ENCODE measurements at places on chromosomes 1 and 21.

DNA sequence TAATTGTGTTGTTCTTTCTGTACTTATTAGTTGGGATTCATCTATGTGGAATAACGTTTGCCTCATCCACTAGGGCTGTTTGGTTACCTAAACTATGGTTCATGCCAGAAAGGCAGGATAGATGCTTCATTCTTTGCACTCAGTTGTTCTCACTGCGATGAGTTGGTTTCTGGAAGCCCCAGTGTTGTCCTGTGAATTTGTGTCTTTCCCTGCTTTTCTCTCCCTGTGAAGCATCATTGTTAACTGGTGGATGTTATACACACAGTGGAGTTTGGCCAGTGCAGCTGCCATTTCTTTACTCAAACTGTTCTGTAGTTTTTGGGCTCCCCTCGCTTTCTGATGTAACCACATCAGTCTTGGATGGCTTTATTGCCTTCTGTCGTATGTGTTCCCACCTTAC, 143.6 kb upstream of the COL6A1 start:
- H3K4me3 ChIP-seq = no peak overlapping the region
- no peak overlapping the region for H3K27ac ChIP-seq
- H3K4me1 ChIP-seq = no peaks in the 10 kb centered on the region
- no peaks in the 10 kb centered on the region for H3K36me3 ChIP-seq

DNA sequence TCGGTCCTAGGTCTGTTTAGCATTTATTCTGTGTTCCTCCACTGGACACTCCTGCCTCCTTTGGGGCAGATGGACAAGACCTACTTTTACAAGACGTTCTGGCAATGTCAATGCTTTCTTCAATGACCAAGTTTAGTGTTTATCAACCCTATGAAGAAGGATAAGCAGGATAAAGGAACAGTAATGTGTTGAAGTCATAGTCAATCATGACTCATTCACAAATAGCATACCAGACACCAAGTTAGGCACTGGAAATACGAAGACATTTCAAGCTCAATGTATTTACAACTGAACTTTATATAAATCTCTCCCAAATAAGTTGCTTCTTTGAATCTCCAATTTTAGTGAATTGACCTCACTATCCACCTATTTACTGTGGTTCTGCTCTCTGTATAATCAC, 4.8 kb upstream of the SLC35D1 start:
- no peak overlapping the region for H3K4me3 ChIP-seq
- no peaks in the 10 kb centered on the region for H3K36me3 ChIP-seq
- no peak for DNase-seq
- H3K27me3 ChIP-seq = no peaks in the 10 kb centered on the region
- no peak overlapping the region for H3K27ac ChIP-seq

DNA sequence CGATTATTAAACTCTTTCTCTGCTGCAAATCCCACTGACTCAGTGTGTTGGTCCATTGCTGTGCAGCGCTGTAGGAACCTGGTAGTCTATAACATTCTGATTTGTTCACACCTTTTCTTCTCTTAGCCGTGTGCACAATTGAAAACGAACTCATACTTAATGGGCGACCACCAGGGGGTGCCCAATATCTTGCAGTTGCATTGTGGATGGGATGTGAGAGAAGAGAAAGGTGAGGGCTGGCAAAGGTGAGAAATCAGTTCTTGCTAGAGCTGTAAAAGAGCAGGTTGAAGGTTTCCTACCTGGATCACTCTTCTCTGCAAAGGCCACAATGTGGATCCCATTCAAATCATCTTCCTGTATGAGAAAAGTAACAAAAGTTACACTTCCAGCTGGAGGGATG, 51.0 kb downstream of the CASQ2 start:
- no peaks in the 10 kb centered on the region for H3K36me3 ChIP-seq
- peak; percentile 19 for DNase-seq
- no peaks in the 10 kb centered on the region for H3K27me3 ChIP-seq
- no peak overlapping the region for H3K4me3 ChIP-seq

- DNase-seq = no peak
- H3K4me3 ChIP-seq = no peak overlapping the region
- no peaks in the 10 kb centered on the region for H3K27me3 ChIP-seq
These were observed 56.9 kb downstream of the PROX1 start for GRCh38 chr1:214044438-214045214.

- no peak overlapping the region for H3K27ac ChIP-seq
- no peaks in the 10 kb centered on the region for H3K27me3 ChIP-seq
- peaks cover 40% of the 10 kb centered on the region for H3K4me1 ChIP-seq
These were observed 63.7 kb downstream of the MACF1 start for GRCh38 chr1:39268112-39268581.

- DNase-seq = no peak
- no peak overlapping the region for H3K4me3 ChIP-seq
- H3K4me1 ChIP-seq = no peaks in the 10 kb centered on the region
These were observed 232.7 kb downstream of the KCNJ6 start for GRCh38 chr21:37683396-37684114.

DNA sequence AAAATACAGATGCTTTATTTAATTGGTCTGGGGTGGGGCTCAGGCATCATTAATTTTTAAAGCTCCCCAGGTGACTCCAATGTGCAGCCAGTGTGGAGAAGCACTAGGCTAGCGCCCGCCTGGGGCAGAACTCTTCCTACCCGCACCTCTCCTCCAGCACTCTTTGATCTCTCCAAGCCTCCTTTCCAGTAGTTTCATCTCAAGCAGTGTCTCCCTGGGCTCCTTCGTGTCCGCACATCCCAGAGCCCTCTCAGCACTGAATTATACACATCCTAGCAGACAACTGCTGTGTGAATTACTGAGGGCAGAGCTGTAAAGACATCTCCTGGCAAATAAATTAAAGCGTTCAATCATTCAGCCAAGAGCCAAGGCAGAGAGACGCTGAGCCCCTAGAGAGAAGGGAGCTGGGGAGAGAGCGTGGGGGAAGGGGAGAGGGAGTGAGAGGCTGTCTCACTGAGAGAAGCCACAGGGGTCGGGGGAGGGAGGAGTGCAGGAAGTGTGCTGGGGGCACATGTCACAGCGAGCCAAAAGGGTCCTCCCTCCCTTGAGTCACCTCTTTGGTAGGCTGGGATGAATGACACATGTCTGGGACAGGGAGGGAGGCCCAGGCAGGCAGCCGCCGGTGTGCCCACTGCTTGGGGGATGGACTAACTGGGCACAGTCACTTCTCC, 21.0 kb upstream of the PARP1 start:
- peaks cover 40% of the 10 kb centered on the region for H3K4me1 ChIP-seq
- no peak for DNase-seq
- H3K36me3 ChIP-seq = no peaks in the 10 kb centered on the region
- no peak overlapping the region for H3K27ac ChIP-seq
- no peaks in the 10 kb centered on the region for H3K27me3 ChIP-seq

DNA sequence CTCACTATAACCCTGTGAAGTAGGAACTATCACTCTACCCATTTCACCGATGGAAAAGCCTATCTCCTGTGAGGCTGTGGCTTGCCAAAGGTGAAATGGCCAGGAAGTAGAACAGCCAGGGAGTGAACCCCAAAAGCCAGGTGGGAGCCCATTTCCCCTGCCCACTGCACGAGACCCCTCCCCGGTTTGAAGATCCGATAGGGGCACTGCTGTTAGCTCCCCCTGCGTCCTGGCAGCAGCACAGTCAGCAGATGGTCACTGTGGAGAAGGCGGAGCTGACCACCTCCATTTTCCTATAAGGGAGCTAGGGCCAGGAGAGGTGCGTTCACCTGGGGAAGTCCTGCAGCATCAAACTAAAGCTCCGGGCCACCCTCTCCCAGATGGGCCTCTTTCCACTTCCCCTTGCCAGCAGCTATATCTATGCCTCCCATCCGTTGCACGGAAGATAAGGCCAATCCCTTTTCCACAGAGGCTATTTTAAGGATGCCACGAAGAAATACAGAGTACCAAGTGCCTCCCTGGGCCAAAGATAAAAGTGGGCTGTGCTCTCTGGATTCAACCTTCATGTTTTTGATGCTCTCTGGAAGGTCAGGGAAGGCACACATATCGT, 7.8 kb downstream of the ERG start:
- no peaks in the 10 kb centered on the region for H3K36me3 ChIP-seq
- peaks cover 3% of the 10 kb centered on the region for H3K27me3 ChIP-seq
- H3K4me3 ChIP-seq = no peak overlapping the region
- H3K27ac ChIP-seq = no peak overlapping the region

DNA sequence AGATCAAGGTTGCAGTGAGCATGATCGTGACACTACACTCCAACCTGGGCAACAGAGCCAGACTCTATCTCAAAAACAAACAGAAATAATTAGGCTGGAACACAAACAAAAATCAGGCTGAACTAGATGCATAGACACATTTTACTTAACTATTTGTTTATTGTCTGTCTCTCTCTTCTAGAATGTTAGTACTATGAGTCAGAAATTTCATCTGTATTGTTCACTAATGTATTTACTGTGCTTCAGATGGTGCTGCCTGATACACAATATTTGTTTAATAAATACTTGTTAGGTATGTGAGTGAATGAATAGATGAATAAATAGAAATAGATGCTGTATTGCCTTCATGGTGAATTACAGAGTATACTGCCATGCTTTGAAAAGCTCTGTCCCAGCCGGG, 6.0 kb upstream of the LIN28A start:
- no peak for DNase-seq
- H3K36me3 ChIP-seq = no peaks in the 10 kb centered on the region
- H3K4me3 ChIP-seq = no peak overlapping the region
- peaks cover 14% of the 10 kb centered on the region for H3K4me1 ChIP-seq
- peaks cover 15% of the 10 kb centered on the region for H3K27me3 ChIP-seq

DNA sequence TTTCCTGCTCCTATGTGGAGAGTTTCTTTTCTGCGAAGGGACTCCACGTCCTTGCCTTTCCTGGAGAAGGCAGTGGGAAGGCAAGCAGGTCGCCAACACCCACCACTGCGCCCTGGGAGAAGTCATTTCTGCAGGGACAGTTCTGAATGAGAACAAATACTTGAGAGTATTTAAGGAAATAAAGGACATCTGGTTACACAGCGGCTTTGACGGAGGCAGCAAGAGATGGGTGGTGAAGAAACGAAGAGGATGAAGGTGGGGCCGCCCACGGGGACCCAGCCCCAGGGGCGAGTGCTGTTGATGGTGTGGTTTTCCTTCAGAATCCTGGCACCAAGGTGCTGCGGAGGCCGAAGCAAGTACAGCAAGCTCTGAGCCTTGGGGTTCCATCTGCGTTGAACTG, 75.5 kb downstream of the PSMG1 start:
- H3K27me3 ChIP-seq = no peaks in the 10 kb centered on the region
- no peaks in the 10 kb centered on the region for H3K4me1 ChIP-seq
- no peak overlapping the region for H3K27ac ChIP-seq

- H3K36me3 ChIP-seq = peaks cover 3% of the 10 kb centered on the region
- no peaks in the 10 kb centered on the region for H3K4me1 ChIP-seq
- no peak for DNase-seq
- no peaks in the 10 kb centered on the region for H3K27me3 ChIP-seq
These were observed 34.2 kb downstream of the EFCAB7 start for GRCh38 chr1:63557365-63557987.

- peaks cover 20% of the 10 kb centered on the region for H3K4me1 ChIP-seq
- H3K36me3 ChIP-seq = no peaks in the 10 kb centered on the region
- no peak overlapping the region for H3K4me3 ChIP-seq
These were observed 64.9 kb downstream of the PTGS2 start for GRCh38 chr1:186615332-186615731.

DNA sequence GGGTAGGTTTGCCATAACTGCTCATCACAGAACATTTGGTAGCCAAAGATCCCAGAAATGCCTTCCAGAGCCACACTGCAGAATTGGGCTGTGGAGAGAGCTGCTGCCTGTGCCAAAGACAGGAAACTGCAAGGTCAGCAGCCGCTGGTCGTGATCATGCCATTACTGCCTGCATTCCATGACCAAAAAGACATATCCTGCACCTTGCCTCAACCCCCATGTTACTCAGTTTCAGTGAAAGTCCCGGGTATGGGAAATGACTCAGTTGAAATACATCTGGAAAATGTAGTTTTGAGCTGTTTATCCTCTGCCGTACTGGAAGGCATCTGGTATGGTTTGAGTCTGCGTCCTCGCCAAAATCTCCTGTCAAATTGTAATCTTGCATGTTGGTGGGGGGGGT, 161.7 kb downstream of the FCRL5 start:
- no peak for DNase-seq
- no peak overlapping the region for H3K27ac ChIP-seq
- H3K4me1 ChIP-seq = no peaks in the 10 kb centered on the region
- no peaks in the 10 kb centered on the region for H3K36me3 ChIP-seq
- H3K27me3 ChIP-seq = peaks cover 5% of the 10 kb centered on the region

DNA sequence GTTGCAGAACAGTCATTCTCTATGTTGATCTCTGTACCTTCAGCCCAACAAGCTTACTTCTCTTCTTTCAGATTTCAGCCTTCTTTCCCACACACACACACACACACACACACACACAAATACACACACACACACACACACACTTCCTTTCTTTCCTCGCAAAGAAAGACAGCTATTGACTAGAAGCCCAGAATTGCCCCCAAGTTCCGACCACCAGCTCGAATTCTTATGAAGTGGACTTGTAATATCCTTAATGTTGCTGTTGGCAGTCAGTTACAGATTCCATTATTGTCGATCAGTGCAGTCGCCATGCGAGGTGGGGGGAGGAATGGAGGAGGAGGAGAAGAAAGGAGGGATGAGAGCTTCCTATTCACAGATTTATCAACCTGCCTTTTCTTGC, 125.5 kb downstream of the CLEC20A start:
- no peak overlapping the region for H3K27ac ChIP-seq
- no peaks in the 10 kb centered on the region for H3K27me3 ChIP-seq
- no peaks in the 10 kb centered on the region for H3K36me3 ChIP-seq
- H3K4me3 ChIP-seq = no peak overlapping the region
- DNase-seq = no peak

DNA sequence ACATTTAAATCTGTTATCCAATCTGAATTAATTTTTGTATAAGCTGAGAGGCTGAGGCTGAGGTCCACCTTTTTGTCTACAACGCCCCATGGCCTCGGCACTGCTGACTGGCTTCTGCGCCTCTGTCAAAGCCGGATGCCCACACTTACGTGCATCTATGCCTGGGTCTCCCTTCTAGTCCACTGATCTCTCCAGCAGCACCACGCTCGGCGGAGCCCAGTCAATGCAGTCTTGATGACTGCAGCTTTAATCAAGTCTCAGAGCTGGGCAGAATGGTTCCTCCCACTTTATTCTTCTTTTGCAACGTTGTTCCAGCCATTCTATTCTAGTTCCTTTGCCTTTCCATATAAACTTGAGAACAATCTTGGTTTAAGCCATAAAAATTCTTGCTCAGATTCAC, 9.4 kb downstream of the PRDM15 start:
- no peak overlapping the region for H3K4me3 ChIP-seq
- peaks cover 7% of the 10 kb centered on the region for H3K4me1 ChIP-seq
- H3K27me3 ChIP-seq = no peaks in the 10 kb centered on the region
- no peak for DNase-seq

GRCh38 chr1:7869136-7869920, 16.5 kb upstream of the UTS2 start:
- no peaks in the 10 kb centered on the region for H3K36me3 ChIP-seq
- H3K4me1 ChIP-seq = no peaks in the 10 kb centered on the region
- H3K27me3 ChIP-seq = no peaks in the 10 kb centered on the region
- DNase-seq = no peak
- no peak overlapping the region for H3K4me3 ChIP-seq
- no peak overlapping the region for H3K27ac ChIP-seq

GRCh38 chr1:67431156-67431765, 1.1 kb upstream of the SERBP1 start:
- no peak for DNase-seq
- H3K27me3 ChIP-seq = no peaks in the 10 kb centered on the region
- H3K36me3 ChIP-seq = peaks cover 4% of the 10 kb centered on the region

- H3K4me3 ChIP-seq = no peak overlapping the region
- H3K36me3 ChIP-seq = no peaks in the 10 kb centered on the region
- no peaks in the 10 kb centered on the region for H3K4me1 ChIP-seq
- no peaks in the 10 kb centered on the region for H3K27me3 ChIP-seq
These were observed 347.6 kb downstream of the CHRM3 start for GRCh38 chr1:239733995-239734394.

- H3K36me3 ChIP-seq = no peaks in the 10 kb centered on the region
- peaks cover 12% of the 10 kb centered on the region for H3K27me3 ChIP-seq
- no peak for DNase-seq
- H3K27ac ChIP-seq = no peak overlapping the region
- no peak overlapping the region for H3K4me3 ChIP-seq
These were observed 3.2 kb upstream of the KIAA1614 start for GRCh38 chr1:180909462-180909976.

All from CD4-positive, alpha-beta T cell (primary cell).